Left hindlimb (tissue), 1 donor: ENCODE measurements at places on chromosomes 7 and 10.

GRCh38 chr10:124127965-124128810 is 34.8 kb upstream of the CHST15 start:
- no peak for DNase-seq

- no peak for DNase-seq
These were observed 180.0 kb upstream of the ADCY1 start for GRCh38 chr7:45394117-45394708.

- no peak for DNase-seq
These were observed 56.2 kb upstream of the TM9SF3 start for GRCh38 chr10:96642973-96643372.

GRCh38 chr7:102926783-102927140 is 14.0 kb downstream of the LRRC17 start:
- no peak for DNase-seq

GRCh38 chr7:105013816-105014692 is at the start of gene KMT2E:
Gene KMT2E, plus strand, starts transcription at chr7:105014205. Its CDS starts 26,748 bp downstream, at chr7:105040953.
- DNase-seq: peak; percentile 95

DNA sequence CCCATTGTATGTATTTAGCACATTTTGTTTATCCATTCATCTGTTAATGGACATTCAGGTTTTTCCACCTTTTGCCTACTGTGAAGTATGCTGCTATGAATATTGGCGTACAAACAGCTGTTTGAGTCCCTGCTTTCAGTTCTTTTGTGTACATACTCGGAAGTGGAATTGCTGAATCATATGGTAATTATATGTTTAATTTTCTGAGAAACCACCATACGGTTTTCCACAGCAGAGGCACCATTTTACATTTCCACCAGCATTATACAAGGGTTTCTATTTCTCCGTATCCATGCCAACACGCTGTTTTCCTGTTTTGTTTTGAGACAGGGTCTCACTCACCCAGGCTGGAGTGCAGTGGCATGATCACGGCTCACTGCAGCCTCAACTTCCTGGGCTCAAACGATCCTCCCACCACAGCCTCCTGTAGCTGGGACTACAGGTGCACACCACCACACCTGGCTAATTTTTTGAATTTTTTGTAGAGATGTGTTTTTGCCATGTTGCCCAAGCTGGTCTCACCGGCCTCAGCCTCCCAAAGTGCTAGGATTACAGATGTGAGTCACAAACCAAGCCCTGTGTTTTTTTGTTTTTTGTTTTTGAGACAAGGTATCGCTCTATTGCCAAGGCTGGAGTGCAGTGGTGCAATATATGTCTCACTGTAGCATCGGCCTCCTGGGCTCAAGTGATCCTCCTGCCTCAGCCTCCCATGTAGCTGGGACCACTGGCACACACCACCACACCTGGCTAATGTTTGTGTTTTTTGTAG is 22.1 kb upstream of the FBXW4 start:
- DNase-seq: no peak

DNA sequence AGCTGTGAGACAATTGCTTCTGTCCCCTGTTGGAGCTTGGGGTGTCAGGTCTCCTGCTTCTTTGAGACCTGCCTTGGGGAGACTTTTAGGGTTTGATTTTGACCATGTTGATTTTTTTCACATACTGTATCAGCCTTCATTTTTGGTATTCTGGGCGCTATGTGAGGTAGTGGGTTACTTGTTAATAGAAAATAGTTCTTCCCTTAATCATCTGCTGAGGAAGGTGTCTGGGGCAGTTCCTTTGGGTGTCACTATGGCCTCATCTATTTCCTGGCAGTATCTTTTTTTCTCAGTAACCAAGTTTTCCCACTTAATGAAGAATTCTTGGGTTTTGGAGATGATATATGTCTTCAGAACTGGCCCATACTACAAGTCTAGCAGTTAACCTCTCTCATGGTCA is 4.6 kb upstream of the NOLC1 start:
- DNase-seq: no peak

DNA sequence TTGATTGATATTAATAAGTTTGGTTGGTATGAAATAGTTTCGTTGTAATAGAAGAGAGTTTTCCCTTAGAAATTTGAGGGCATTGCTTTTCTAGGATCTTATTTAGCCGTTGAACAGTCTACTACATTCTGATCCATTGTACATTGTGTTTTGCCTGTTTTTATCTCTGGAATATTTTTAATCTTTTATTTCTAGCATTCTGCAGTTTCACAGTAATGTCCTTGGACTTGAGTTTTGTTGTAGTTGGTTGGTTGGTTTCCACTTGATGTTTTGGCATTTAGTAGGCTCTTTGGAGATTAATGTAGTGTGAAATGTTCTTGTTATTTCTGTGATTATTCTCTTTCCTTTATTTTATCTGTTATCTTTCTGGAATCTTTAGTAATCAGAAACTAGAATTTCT is 112.4 kb downstream of the CCSER2 start:
- no peak for DNase-seq

DNA sequence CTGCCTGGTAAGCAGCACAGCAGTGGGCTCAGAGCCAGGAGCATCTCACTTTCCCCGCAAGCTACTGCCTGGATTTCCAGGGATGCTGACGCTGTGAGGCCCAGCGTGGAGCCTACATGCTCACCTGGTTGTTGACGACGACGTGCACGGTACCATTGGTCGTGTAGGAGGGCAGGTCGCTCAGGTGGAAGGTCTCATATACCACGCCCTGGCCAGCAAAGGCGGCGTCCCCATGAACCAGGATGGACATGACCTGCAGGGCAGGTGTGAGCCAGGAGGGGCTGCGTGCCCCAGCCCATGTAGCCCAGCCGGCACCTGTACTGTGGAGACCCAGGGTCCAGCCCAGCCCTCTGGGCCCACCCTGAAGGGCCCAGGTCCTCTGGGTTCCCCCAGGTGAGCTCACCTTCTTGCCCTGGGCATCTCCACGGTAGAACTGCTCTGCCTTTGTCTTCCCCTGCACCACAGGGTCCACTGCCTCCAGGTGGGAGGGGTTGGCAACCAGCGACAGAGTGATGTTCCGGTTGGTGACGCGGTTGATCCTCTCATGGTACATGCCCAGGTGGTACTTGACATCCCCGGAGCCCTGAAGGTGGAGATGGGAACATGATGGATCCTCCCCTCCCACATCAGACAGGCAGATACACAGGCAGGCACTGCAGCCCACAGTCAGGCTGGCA is 15.4 kb downstream of the OGDHL start:
- no peak for DNase-seq

DNA sequence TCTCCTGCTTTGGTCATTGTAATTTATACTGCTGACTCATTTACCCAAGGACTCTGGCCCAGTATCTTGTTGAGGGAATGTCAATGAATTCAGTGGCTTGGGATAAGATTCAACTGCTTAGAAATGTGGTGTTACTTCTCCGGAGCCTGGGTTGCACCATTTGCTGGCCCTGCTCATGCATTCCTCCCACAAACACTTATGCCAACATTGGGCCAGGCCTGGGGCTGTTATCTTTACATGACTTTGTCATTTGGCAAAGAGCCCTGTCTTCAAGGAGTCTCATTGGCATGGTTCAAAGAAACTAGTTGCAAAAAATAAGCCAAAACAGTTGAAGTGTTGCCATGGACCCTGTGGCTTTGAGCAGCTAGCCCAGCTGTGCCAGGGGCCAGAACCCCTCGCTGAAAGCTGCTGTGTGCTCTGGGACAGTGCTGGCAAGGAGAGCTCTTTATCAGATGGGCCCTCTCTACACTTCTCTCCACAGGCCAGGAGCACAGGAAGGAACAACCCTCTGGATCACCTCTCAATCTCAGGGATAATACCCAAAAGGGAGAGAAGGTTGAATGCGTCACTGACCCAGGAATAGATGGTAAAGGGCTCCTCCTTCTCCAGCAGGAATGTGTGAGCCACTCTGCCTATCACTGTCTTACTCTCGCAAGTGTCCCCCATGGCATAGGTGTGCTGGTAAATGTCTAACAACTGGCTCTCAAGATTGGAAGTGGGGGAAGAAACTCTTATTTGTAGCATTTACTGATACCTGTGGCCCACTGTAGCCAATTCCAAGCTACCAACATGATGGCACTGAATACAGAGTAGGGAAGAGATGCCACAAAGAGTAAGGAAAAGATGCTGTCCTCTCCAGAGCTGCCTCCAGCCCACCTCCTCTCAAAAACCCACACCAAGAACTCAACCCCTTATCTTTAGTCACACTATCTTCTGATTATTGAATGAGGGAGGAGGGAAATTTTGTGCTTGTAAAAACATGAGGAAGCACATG is 23.5 kb upstream of the PDE1C start:
- no peak for DNase-seq

GRCh38 chr10:68508090-68508489 is 19.2 kb downstream of the SLC25A16 start:
- DNase-seq: no peak

- DNase-seq: peak; percentile 55
These were observed 679 bp downstream of the ARF5 start for GRCh38 chr7:127588697-127589482.

DNA sequence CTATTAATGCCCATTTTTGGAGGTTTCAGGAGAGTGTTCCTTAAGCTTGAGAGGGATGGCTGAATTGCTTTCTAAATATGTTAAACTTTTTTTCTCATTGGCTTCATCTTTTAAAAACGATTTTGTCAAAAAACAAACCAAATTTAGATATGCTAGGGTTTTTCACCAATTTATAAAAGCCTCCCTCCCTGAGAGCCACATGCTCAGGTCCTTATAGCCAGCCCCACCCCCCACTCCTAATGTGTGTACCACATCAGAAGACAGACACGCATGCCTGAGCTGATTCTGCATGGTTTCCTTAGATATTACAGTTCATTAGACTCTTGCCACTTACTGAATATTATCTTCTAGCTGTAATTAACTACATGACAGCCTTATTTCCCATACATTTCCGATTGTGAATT is 2.0 kb downstream of the CUL1 start:
- no peak for DNase-seq

DNA sequence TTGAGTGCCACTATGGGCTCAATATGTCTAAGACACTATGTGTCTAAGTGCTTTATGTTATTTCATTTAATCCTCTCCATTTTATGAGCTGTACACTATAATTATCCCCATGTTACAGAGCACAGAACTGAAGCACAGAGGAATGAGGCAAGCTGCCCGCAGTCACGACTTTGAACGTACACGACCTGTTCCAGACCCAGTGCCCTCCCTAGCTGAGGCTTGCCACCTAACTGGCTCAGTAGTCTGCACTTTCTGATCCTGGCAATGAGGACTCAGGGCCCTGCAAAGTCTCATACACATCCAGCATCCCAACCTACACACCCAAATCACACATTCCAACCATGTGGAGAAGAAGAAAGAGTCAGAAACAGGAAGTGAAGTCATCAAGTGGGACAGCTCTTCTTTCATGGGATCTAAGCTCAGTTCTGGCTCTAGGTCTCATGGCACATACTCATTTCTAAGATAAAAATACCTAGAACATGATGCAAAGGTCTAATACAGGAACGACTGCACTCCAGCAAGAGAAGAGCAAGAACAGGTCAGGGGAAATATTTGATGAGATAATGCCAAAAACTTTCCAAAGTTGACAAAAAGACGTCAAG is 42.4 kb upstream of the DDC start:
- DNase-seq: no peak

DNA sequence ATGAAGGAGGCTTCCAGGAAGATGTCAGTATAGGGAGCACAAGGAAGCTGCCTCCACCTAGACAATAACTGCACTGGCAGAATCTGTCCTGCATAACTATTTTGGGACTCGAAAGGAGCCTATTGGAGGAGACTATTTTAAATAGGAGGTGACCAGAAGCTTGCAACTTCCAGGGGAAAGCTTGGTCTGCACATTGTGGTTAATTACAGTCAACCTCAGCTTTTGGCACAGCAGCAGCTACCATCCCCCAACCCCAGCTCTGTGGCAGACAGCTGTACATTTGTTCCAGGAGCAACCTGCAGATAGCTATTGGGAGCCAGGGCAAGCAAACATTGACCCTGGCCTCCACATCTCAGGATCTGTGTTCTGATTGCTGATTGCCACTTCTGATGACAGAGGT is 46.3 kb upstream of the NANOS1 start:
- no peak for DNase-seq

DNA sequence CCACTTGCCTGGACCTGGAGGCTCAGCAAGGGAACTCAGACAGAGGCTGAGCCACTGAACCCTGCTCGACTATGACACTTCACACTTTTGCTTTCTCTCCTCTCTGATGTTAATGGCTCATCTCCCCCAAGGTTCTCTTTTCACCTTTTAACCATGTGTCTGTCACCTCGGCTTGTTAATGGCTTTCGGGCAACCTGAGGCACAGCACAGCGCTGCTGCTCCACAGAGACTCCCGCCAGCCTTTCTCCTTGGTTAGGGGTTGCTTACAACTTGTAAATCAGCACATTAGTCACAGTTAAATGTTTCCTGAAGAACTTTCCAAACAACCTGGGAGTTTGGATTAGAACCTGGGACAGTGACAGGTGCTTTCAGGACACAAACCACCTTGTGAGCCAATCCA is 136.2 kb upstream of the TBX20 start:
- no peak for DNase-seq

GRCh38 chr10:104824380-104825006 is 183.4 kb downstream of the SORCS3 start:
- DNase-seq: peak; percentile 69

GRCh38 chr10:132332433-132332754 is 401 bp downstream of the LRRC27 start:
- no peak for DNase-seq

DNA sequence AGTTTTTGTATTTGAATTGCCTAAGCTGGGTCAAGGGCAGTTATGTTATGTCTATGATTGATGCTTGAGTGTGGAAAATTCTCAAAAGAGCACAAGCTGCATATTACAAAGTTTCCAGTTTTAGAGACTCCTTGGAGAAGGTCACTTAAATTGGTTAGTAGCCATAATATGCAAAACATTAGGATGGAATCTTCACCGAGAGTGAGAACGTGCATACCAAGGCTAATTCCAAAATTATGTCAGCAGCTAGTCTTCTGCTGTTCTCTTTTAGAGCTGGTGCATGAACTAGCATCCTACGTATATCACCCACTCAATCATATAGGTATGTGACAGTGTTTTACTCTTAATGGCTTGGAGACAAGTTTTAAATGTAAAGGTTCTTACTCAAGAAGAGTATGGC is 49.2 kb downstream of the MKX start:
- no peak for DNase-seq

DNA sequence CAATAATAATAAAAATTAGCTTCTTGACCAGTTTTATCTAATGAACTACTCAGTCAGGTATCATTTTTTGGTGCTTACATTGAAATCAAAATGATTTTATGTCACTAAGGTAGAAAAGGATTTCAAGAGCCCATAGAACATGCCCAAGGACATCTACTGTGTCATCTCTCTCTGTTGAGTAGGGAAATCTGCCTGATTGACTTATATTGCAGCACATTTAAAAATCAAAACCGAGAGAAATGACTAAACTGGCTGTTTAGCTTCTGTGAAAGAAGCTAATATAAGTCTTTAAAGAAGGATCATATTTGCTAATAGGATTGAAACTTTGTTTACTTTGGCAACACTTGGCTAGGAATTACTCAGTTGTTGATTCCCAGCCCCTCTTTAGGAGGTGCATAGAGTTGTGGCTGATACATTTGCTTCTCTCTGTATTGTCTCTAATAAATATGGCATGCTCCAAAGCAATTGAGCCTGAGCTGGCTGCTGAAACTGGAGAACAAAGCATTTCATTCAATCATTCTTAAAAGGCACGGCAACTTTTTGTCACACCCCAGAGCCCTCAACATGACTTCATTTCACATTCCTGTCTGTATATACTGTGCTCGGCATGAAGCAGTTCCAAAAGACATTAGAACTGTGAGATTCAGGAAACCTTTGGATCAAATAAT is 1096.9 kb upstream of the POT1 start:
- DNase-seq: no peak
